Naive B cell (primary cell): ENCODE measurements at places on chromosomes 1 and 21. TPM values are rescaled to one million over a fixed set of nuclear protein-coding genes. Genes with fewer than 3 reads are reported as not detected.
A peak's percentile ranks its signal among the peaks of the same experiment; 100 is the strongest.

DNA sequence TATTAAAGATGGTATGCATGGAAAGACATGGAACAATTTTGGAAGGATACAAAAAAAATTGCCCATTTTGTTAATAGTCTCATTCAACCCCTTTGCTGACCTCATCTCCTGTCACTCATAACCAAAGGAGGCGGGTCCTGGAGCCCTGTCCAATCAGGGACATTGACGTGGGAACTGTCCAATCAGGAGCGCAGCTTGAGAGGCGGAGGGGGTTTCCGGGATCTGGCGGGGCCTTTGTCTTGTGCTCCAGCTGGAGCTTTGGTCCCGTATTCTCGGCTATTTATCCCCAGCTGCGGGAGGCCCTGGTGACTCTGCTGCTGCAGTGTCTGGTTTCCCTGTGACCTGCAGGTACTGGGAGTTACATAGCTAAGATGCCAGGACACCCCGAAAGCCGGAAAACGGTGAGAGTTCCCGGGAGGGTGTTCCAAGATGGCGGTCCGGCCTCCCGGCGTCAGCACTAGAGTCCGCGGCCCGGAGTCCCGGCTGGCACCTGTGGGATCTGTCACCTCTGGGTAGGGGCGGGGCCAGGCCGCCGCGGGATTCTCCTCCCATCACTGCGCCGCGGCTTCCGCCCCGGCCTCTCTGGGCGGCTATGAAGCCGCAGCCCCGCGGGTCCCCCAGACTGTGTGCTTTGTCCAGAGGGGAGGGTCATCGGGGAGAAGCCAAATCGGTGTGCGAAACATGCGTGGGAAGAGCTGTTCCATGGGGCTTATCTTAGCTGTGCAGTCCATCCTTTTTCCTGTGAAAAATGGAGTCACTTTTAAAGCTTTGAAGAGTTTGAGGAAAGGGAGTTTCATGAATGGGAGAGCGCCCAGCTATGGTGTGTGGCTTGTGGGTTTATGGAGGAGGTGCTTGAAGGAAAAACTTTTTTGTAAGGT is at the start of gene ZNF678:
ZNF678 (plus strand) TSS at position 233 of the 878 bp plus-strand sequence. CDS start 87,436 bp downstream, outside the sequence.
- peaks cover 33% of the 10 kb centered on the region for H3K27me3 ChIP-seq
- peak within 1 kb of the TSS; percentile 96 for H3K4me3 ChIP-seq
- peak within 1 kb of the TSS; percentile 99 for H3K27ac ChIP-seq
- peaks cover 63% of the 10 kb centered on the region for H3K4me1 ChIP-seq
- H3K36me3 ChIP-seq, result peaks cover 5% of the 10 kb centered on the region

DNA sequence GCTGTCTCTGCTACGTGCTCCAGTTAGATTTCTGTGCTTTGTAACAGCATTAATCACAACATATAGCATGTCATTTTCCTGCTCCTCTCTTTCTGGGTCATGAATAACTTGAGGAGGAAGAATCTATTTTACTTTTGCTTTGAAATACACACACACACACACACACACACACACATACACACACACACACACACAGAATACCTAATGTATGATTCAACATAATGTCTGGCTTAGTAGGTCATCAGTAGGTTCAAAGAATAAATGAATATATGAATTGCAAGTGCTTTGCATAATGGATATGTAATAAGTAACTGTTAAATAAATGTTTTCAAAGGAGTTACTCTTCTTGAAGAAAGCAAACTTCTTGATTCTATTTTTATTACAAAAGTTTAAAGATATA is 249.0 kb downstream of the PDE4B start:
- peaks cover 6% of the 10 kb centered on the region for H3K27me3 ChIP-seq
- no peaks in the 10 kb centered on the region for H3K4me1 ChIP-seq
- H3K4me3 ChIP-seq, result no peak overlapping the region
- H3K36me3 ChIP-seq, result no peaks in the 10 kb centered on the region
- no peak overlapping the region for H3K27ac ChIP-seq

DNA sequence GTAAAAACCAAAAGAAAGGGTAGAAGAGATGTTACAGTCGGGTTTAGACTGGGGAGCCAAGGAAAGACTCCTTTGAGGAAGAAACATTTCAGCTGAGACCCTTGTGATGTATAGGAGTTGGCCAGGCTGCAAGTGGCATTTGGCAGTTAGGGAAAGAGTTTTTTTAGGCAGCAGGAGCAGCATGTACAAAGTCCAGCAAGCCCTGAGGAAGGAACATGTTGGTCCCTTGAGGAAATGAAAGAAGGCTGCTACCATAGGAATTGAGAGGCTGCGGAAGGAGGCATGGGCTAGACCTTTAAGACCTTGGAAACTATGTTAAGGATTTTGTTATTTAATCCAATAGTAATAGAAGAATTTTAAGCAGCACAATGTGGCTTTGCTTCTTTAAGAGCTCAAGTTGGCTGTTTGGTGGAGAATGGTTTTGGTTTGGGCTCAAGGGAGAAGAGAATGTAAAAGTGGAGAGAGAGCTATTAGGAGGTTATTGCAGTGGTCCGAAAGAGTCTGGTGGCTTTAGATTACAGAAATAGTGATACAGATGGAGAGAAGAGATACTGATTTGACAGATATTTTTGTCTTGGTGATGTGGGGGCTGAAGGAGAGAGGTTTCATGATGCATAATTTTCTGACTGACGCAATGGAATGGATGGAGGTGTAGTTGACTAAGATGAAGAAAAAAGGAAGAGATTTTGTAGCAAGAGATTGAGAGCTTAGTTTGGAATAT is 26.6 kb downstream of the SMAP2 start:
- peak overlapping the region; percentile 87 for H3K27ac ChIP-seq
- peaks cover 63% of the 10 kb centered on the region for H3K4me1 ChIP-seq
- DNase-seq, result no peak

- no peaks in the 10 kb centered on the region for H3K36me3 ChIP-seq
- H3K27ac ChIP-seq, result no peak overlapping the region
- no peak overlapping the region for H3K4me3 ChIP-seq
- no peak for DNase-seq
Observed at GRCh38 chr1:48003741-48004531, 6.8 kb upstream of the TRABD2B start.

- no peak overlapping the region for H3K4me3 ChIP-seq
- no peak for DNase-seq
- peaks cover 11% of the 10 kb centered on the region for H3K27me3 ChIP-seq
- peaks cover 4% of the 10 kb centered on the region for H3K4me1 ChIP-seq
- no peak overlapping the region for H3K27ac ChIP-seq
Observed at GRCh38 chr1:17128361-17128760, 9.1 kb upstream of the PADI2 start.

DNA sequence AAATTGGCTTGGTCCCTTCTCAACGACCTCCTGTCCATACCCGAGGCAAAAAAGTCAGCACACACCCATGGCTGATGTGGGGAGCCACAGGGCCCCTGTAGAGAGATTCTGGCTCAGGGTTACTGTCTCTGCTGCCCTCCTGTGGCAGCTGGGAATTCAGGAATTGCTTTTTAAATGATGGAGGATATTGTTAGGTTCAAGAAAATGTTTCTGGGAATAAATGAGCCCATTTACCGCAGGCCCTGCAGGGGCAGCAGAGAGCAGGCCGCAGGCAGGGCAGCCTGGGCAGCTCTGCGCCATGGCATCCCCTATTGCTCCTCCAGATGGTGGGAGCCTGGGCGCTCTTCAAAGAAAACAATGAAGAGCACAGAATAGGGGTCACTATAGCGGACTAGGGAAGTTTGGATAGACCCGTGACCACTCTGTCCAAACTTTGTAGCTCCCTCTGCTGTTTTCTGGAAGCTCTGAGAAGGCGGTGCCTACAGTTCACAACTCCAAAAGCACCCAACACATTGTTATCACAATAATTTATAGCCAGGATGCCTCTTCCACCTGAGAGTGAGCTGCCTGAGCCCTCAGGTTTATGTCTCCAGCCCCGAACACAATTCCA is 201.1 kb downstream of the BACH1 start:
- no peak overlapping the region for H3K4me3 ChIP-seq
- H3K4me1 ChIP-seq, result no peaks in the 10 kb centered on the region
- DNase-seq, result no peak
- H3K27me3 ChIP-seq, result no peaks in the 10 kb centered on the region
- peaks cover 28% of the 10 kb centered on the region for H3K36me3 ChIP-seq
- H3K27ac ChIP-seq, result no peak overlapping the region

ITLN2 gene
- not detected for polyA plus RNA-seq

HMCN1 gene
- not detected for polyA plus RNA-seq

GNG12 gene
- not detected for polyA plus RNA-seq

COL8A2 gene
- not detected for polyA plus RNA-seq

VTCN1 gene
- polyA plus RNA-seq, result not detected
